ENCODE measurements at places on chromosomes 12 and 14.

GRCh38 chr12:21699851-21700250 is 42.2 kb upstream of the LDHB start:
- DNase-seq, result no peak

DNA sequence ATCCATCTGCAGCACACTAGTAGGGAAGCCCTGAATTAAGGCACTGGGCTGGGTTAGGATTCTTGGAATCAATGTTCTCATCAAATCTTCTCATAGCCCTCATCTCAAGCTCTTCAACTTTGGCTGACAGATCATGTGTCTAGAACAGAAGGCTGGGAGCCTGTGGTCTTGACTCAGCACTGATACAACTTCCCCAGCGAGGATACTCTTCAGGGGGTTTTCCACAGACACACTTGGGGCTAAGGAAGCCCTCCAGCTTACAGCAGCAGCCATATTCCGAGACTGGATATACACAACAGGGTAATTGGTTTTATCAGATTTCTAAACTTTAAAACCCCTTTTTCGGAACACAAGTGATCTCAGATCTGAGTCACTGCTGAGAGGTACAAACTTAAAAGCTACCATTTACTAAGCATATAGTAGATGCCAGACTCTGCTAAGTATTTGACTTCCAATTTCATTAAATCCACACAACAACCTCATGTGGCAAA is 3.5 kb downstream of the FMNL3 start:
- DNase-seq, result no peak

DNA sequence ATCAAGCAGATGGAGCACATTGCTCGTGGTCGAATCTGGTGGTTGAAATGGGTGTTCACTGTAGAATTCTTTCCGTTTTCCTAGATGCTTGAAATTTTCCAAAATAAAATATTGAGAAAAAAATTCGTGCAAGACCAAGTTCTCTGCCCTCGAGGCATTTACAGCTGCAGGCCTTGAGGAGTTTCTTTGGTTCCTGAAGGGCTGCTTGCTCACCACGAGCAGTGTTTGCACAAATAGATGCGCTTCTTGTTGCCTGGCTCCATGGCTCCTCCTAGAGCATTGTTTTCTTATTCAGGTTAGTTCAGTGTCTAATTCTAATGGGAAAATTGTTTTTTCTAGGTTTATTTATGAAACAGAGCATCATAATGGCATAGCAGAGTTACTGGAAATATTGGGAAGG is 74.5 kb upstream of the DYNC1H1 start:
- DNase-seq, result no peak

- DNase-seq, result no peak
Observed at GRCh38 chr12:115273456-115273855, 589.5 kb upstream of the TBX3 start.

DNA sequence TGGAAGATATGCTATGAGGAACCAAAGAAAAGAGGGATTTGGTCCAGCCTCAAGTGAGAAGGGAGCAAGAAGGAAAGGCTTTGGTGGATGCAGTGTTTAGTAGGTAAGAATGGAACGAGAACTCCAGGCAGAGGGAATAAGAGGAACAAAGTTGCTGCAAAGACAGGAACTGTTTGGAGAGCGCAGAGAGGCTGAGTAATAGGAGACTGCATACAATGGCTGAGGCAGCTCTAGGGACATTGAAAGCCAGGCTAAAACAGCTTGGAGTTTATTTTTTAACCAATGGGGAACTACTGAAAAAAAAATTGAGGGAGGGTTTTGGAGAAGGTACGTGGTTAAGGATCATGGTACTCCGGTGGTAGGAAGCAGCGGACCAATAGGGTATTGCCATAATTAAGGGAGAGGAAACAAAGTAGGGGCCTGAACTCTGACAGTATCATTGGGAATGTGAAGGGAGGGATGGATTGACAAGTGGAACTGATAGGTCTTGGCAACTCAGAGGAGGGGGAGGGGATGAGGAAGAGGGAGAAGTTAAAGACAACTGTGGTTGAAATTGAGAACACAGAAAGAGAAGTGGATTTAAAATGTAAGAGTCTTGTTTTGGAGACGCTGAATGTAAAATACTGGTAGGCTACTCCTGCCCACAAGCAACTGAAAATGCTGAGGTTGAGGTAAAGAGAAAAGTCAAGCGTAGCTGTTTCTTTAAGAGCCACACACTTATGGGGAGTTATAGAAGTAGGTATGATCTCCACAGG is 4.8 kb downstream of the ASCL4 start:
- no peak for DNase-seq

Data from stimulated activated CD8-positive, alpha-beta memory T cell treated with anti-CD3 and anti-CD28 coated beads, Interleukin-7, amount 100 ng/mL, for 1 hour (primary cell).